Astrocyte (in vitro differentiated cells and primary cell): ENCODE measurements at places on chromosomes 4 and X. TPM values are rescaled to one million over a fixed set of nuclear protein-coding genes. Genes with fewer than 3 reads are reported as not detected.

GRCh38 chr4:51851937-51852290, 9.0 kb downstream of the DCUN1D4 start:
- no peaks in the 10 kb centered on the region for H3K27me3 ChIP-seq
- no peaks in the 10 kb centered on the region for H3K36me3 ChIP-seq
- H3K4me3 ChIP-seq, result no peak overlapping the region
- H3K27ac ChIP-seq, result no peak overlapping the region
- H3K4me1 ChIP-seq, result no peaks in the 10 kb centered on the region

DNA sequence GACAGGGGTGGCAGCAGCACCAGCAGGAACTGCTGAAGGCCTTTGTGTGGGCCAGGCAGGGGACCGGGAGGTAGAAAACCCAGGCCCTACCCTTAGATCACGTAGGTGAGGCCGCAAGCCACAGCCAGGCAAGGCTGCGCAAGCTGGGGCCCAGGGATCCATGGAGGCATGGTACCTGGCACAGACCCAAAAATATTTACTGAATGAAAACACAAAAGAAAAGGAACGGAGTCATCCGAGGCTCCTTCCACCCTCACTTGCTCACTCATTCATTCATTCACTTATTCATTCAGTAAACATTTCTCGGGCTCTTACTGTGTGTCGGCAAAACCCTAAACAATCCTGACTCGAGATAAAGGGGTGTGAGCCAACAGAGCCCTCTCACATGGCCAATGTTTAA, 102.3 kb downstream of the BCOR start:
- H3K4me1 ChIP-seq, result no peaks in the 10 kb centered on the region
- DNase-seq, result no peak
- no peaks in the 10 kb centered on the region for H3K36me3 ChIP-seq
- H3K27me3 ChIP-seq, result peaks cover 3% of the 10 kb centered on the region

- no peaks in the 10 kb centered on the region for H3K27me3 ChIP-seq
- H3K27ac ChIP-seq, result no peak overlapping the region
- H3K4me1 ChIP-seq, result peaks cover 3% of the 10 kb centered on the region
- no peak overlapping the region for H3K4me3 ChIP-seq
Observed at GRCh38 chrX:115362334-115363095, 73.0 kb downstream of the LUZP4 start.

- peaks cover 6% of the 10 kb centered on the region for H3K4me1 ChIP-seq
- no peaks in the 10 kb centered on the region for H3K27me3 ChIP-seq
- H3K36me3 ChIP-seq, result no peaks in the 10 kb centered on the region
Observed at GRCh38 chr4:22500128-22500611, 15.7 kb downstream of the ADGRA3 start.

- H3K4me1 ChIP-seq, result peaks cover 29% of the 10 kb centered on the region
- DNase-seq, result no peak
- no peaks in the 10 kb centered on the region for H3K36me3 ChIP-seq
- no peak within 1 kb of the TSS for H3K27ac ChIP-seq
- peak within 1 kb of the TSS; percentile 70 for H3K4me3 ChIP-seq
Observed at GRCh38 chr4:54657551-54658251, at the start of gene KIT. Gene KIT (plus strand): TSS chr4:54657957. CDS start chr4:54658015, 58 bp downstream.

GRCh38 chr4:150080337-150080736, 2.1 kb downstream of the DCLK2 start:
- H3K4me1 ChIP-seq, result peaks cover 10% of the 10 kb centered on the region
- no peak overlapping the region for H3K27ac ChIP-seq
- H3K36me3 ChIP-seq, result no peaks in the 10 kb centered on the region
- peak overlapping the region; percentile 70 for H3K4me3 ChIP-seq

Gene HSPA4L
- total RNA-seq, result 8.0 and 8.9 TPM in 2 replicates
